Naive thymus-derived CD8-positive, alpha-beta T cell (primary cell): ENCODE measurements at places on chromosomes 6 and 20.

GRCh38 chr20:21571841-21572690 is 58.2 kb upstream of the NKX2-2 start:
- peak; percentile 32 for DNase-seq
- H3K27me3 ChIP-seq, result peaks cover 19% of the 10 kb centered on the region
- no peak overlapping the region for H3K4me3 ChIP-seq
- H3K27ac ChIP-seq, result no peak overlapping the region

GRCh38 chr20:1711826-1712601 is 54.4 kb upstream of the SIRPG start:
- H3K4me1 ChIP-seq, result peaks cover 14% of the 10 kb centered on the region
- H3K27ac ChIP-seq, result no peak overlapping the region
- DNase-seq, result no peak
- no peaks in the 10 kb centered on the region for H3K27me3 ChIP-seq

DNA sequence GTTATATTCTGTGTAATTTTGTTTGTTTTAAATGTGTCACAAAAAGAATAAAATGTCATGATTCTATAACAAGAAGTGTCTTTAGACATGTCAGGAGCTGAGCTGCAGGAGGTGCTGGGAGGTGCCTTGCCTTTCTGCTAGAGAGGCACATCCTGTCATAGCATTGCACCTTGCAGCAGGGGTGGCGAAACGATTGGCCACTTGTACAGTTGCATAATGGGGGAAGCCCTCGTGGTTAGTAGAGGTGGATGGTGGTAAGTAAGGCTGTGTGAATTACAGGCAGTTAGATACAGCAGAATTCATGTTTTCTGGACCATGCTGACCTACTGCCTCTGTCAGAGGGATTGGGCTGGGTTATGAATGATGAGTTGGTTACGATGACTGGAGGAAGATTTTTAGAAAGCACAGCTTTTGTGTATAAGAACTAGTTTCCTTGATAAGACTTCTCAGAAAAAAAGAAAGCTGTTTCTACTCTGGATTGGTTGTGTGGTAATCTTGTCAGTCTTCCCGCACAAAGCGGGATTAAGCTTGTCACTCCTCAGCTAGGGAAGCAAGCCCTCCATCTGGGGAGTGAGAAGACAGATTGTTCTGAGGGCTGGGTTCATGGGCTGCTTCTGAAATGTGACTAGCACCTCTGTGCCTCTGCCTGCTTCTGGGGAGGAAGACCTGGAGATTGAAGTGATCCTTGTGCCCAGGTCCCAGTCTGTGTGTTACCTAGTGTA is 74.9 kb downstream of the FOXO3 start:
- H3K4me1 ChIP-seq, result peaks cover 60% of the 10 kb centered on the region
- H3K4me3 ChIP-seq, result peak overlapping the region; percentile 12
- DNase-seq, result peak; percentile 59
- no peaks in the 10 kb centered on the region for H3K27me3 ChIP-seq
- peak overlapping the region; percentile 17 for H3K27ac ChIP-seq

DNA sequence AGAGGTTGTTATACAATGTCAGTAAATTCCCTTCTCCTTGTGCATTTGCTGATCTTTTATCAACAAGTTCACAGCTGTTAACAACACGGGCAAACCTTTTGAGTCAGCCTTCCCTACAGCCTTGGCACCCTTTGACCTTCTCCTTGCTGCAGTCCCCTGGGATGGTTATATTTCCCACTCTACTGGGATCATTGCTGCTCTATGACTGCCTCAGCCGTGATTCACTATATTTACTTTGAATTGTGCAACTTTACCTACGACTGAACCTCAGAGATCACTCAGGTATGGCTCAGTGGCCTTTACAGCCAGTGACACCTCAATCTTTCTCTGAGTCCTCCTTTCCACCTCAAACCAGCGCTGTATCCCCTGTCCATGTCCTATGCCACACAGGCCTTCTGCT is 1293.3 kb downstream of the EPHA7 start:
- H3K36me3 ChIP-seq, result no peaks in the 10 kb centered on the region
- DNase-seq, result no peak
- H3K4me3 ChIP-seq, result no peak overlapping the region
- H3K27me3 ChIP-seq, result no peaks in the 10 kb centered on the region

DNA sequence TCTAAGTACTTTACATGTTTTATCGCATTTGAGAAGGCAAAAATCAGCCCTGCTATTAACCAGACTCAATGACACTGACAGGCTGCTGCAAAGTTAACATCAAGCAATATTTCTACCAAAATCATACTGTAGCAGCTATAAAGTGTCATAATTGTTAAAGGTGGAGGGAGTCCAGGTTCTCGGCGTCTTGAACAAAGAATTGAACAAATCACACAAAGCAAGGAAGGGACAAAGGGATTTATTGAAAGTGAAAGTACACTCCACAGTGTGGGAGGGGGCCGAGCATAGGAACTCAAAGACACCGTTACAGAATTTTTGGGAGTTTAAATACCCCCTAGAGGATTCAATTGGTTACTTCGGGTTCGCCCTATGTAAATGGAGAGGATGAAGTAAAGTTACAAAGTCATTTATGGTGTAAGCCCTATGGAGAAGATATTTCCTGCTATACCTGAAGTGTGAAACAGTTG is 12.9 kb upstream of the ZNF391 start:
- H3K27ac ChIP-seq, result peak overlapping the region; percentile 90
- no peaks in the 10 kb centered on the region for H3K27me3 ChIP-seq
- no peak for DNase-seq
- H3K4me3 ChIP-seq, result peak overlapping the region; percentile 91
- H3K4me1 ChIP-seq, result peaks cover 33% of the 10 kb centered on the region
- H3K36me3 ChIP-seq, result no peaks in the 10 kb centered on the region

- H3K27me3 ChIP-seq, result peaks cover 3% of the 10 kb centered on the region
- no peaks in the 10 kb centered on the region for H3K36me3 ChIP-seq
- DNase-seq, result peak; percentile 75
- H3K4me1 ChIP-seq, result peaks cover 27% of the 10 kb centered on the region
Observed at GRCh38 chr6:157381631-157382621, 936 bp downstream of the ZDHHC14 start.

DNA sequence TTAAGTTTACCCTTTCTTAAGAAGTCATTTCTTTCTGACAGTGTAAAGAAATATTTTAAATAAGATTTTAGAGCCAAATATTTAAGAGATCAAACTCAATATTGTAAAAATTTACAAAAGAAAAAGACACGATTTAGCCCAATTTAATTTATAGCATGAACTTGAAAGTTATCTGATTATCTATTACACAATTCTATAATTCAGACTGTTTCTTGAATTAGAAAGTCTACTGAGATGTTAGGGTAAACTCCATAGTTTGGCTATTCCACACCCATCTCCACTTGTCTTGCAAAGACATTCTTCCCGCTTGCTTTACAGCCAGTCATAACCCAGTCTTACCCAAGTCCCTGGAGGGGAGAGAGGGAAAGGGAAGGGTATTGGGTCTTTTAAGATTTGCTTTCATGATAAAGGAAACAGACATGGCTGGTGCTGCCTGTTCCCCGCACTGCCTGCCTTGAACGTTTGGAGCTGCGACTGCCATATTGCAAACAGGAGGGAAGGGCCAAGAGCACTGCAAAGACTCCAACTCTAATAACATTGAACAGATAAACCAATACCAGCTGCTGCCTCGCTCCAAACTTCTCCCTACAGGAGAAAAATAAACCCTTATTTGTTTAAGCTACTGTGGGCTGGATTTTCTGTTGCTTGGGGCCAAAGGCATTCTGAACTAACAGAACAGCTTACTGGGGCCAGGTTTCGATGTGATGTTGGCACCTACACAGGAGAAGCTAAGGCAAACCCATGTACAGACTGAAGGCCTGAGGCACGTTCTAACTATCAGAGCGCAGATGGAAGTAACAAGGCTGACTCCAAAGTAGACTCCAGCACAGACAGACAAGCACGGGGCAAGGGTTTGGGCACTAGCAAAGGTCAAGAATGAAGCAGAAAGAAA is 552.3 kb upstream of the JARID2 start:
- peaks cover 4% of the 10 kb centered on the region for H3K27me3 ChIP-seq
- DNase-seq, result no peak
- H3K36me3 ChIP-seq, result no peaks in the 10 kb centered on the region
- H3K4me1 ChIP-seq, result no peaks in the 10 kb centered on the region
- no peak overlapping the region for H3K27ac ChIP-seq
- H3K4me3 ChIP-seq, result no peak overlapping the region

GRCh38 chr6:42871711-42872110 is 7.7 kb upstream of the RPL7L1 start:
- H3K27me3 ChIP-seq, result no peaks in the 10 kb centered on the region
- DNase-seq, result no peak
- H3K4me3 ChIP-seq, result no peak overlapping the region
- no peak overlapping the region for H3K27ac ChIP-seq
- no peaks in the 10 kb centered on the region for H3K4me1 ChIP-seq

DNA sequence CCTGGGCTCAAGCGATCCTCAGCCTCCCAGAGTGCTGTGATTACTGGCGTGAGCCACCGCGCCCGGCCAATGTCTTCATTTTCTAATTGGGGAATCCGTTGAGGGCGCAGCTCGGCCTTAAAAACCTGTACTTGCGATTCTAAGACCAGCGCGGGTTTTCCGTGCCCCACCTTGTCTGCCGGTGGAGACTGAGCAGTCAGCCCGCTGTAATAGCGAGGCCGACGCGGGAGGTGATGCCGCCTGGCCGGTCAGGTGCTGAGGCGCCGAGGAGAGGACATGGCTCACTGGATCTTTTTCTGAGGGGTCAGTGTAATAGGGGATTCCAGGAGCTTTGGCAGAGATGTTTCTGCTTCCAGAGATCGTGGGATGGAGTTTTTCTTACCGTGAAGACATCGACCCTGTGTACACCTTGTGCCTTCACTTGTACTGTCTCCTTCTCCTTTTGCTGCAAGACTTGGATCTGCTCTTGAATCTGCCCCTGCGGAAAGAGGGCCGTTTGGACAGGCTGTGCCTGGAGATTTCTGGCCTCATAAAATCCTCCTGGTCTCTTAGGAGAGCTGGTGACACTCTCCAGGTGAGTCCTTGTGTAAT is 1.5 kb downstream of the TRIM31 start:
- no peak overlapping the region for H3K27ac ChIP-seq
- no peaks in the 10 kb centered on the region for H3K4me1 ChIP-seq
- no peak overlapping the region for H3K4me3 ChIP-seq
- H3K36me3 ChIP-seq, result no peaks in the 10 kb centered on the region
- peaks cover 59% of the 10 kb centered on the region for H3K27me3 ChIP-seq
- DNase-seq, result no peak

- H3K27ac ChIP-seq, result peak overlapping the region; percentile 91
- no peak for DNase-seq
- H3K4me3 ChIP-seq, result peak overlapping the region; percentile 95
- peaks cover 76% of the 10 kb centered on the region for H3K4me1 ChIP-seq
- H3K27me3 ChIP-seq, result no peaks in the 10 kb centered on the region
- H3K36me3 ChIP-seq, result no peaks in the 10 kb centered on the region
Observed at GRCh38 chr6:31401403-31401802, 2.0 kb upstream of the MICA start.

DNA sequence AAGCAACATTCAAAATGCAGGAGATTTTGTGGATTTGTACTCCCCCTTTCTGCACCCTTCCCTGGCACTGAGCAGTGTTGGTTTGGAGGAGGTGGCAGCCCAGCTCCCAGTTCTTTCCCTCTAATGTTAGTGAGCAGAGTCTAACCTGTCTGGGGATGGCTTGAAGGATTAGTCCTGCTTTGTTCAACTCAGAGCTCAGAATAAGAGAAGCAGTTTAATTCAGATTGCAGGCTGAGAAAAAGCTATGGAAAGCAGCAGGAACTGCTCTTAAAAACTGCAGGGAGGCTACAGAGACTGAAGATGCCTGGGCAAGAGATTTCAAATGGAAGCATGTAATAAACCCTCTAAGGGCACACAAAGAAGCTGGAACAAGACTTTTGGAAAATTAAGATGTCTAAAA is 223.4 kb upstream of the GGTLC1 start:
- no peak overlapping the region for H3K27ac ChIP-seq
- H3K27me3 ChIP-seq, result peaks cover 30% of the 10 kb centered on the region
- no peak overlapping the region for H3K4me3 ChIP-seq
- H3K36me3 ChIP-seq, result no peaks in the 10 kb centered on the region
- peaks cover 3% of the 10 kb centered on the region for H3K4me1 ChIP-seq
- DNase-seq, result no peak

DNA sequence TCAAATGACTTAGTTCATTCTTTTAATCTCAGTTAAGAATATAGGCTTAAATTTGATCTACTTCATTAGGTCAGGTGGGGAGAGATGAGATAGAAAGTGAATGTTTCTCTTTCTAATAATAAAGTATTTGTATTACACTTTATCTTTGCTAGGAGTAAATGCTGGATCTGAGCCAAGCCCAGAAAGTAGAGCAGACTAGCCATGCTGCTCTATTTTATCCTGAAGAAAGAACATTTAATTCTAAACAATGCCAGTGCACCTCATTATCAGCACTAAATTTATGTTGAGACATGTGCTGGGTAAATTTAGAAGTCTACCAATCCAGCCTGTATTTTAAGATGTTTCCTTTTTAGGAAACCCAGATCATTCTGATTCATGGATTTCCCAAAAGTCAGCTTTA is 43.5 kb downstream of the AKIRIN2 start:
- peaks cover 26% of the 10 kb centered on the region for H3K36me3 ChIP-seq
- H3K27me3 ChIP-seq, result no peaks in the 10 kb centered on the region
- no peak overlapping the region for H3K4me3 ChIP-seq
- peaks cover 20% of the 10 kb centered on the region for H3K4me1 ChIP-seq
- H3K27ac ChIP-seq, result no peak overlapping the region

- no peak overlapping the region for H3K27ac ChIP-seq
- no peak for DNase-seq
- no peak overlapping the region for H3K4me3 ChIP-seq
- H3K36me3 ChIP-seq, result no peaks in the 10 kb centered on the region
- peaks cover under 1% of the 10 kb centered on the region for H3K4me1 ChIP-seq
Observed at GRCh38 chr20:3692706-3693294, 11.0 kb upstream of the ADAM33 start.

- no peak overlapping the region for H3K27ac ChIP-seq
- H3K4me3 ChIP-seq, result no peak overlapping the region
- no peak for DNase-seq
Observed at GRCh38 chr20:10958279-10958678, 284.5 kb upstream of the JAG1 start.

- H3K4me1 ChIP-seq, result peaks cover 9% of the 10 kb centered on the region
- H3K27ac ChIP-seq, result no peak overlapping the region
- no peaks in the 10 kb centered on the region for H3K27me3 ChIP-seq
- no peak for DNase-seq
Observed at GRCh38 chr6:128152551-128152950, 251.7 kb upstream of the THEMIS start.

- no peak overlapping the region for H3K27ac ChIP-seq
- H3K4me1 ChIP-seq, result peaks cover 8% of the 10 kb centered on the region
- no peak for DNase-seq
- peaks cover 8% of the 10 kb centered on the region for H3K36me3 ChIP-seq
Observed at GRCh38 chr6:128246472-128247260, 273.7 kb downstream of the PTPRK start.

DNA sequence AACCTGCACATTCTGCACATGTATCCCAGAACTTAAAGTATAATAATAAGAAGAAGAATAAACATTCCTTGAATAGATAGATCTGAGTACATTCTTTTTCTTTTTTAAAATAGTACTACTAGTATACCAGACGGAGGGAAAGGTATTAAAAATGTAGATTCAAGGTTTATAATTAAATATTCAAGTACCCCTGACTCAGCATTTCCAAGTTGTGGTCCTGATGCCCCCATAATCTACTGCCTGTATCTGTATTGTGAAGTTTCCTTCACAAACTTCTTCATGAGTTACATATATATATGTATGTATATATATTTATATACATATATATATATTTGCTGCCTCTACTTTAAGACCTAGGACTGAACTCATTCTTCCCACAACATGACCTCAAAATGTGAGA is 14.0 kb downstream of the FRK start:
- H3K27ac ChIP-seq, result no peak overlapping the region
- peaks cover 25% of the 10 kb centered on the region for H3K27me3 ChIP-seq
- no peak overlapping the region for H3K4me3 ChIP-seq
- DNase-seq, result no peak
- no peaks in the 10 kb centered on the region for H3K36me3 ChIP-seq
